BE2C (cell line): ENCODE measurements at places on chromosomes 13 and 19.

DNA sequence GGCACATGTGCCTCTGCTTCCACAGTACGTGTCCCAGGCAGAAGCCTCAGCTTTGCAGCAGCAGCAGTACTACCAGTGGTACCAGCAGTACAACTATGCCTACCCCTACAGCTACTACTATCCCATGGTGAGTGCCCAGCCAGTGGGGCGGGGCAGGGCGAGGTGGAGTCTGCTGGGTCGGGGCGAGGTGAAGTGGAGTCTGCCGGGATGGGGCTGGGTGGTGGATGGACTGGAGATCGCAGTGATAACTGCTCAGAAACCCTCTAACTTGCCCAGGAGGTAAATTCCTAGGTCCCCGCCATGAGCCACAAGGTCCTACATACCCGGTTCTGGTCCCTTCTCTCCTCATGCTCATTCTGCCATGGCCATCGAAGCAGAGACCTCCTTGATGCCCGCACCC lies 3.6 kb downstream of the LENG8 start:
- no peak for DNase-seq

DNA sequence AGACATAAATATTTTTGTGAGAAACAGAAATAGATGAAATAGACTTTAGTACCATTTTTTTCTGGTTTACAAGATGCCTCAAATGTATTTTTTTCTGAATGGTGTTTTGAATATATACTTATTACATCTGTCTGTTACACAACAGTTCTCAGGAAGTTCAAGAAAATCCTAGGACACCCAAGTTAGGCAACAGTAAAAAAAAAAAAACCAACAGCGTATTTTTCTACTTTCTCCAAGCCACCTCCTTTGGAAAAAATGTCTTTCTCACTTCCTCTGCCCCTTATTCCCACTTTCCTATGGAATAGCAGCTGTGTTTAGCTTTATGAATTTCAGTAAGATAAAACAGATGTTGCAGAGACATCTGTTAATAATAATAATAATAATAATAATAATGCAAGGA lies 489.6 kb upstream of the KLF12 start:
- DNase-seq = no peak

- DNase-seq = no peak
These were observed 4.2 kb upstream of the TNNI3 start for GRCh38 chr19:55161571-55162322.

GRCh38 chr19:3710265-3710812 lies 2.2 kb downstream of the TJP3 start:
- no peak for DNase-seq

- no peak for DNase-seq
These were observed at the start of gene GSX1 for GRCh38 chr13:27792393-27793218. TSS of gene GSX1 (plus strand) at chr13:27792483. CDS start at chr13:27792691, 208 bp downstream.

GRCh38 chr13:71218960-71219359 lies 648.0 kb downstream of the DACH1 start:
- peak; percentile 19 for DNase-seq

GRCh38 chr19:20791806-20792205 lies 15.7 kb downstream of the ZNF66 start:
- DNase-seq = no peak

DNA sequence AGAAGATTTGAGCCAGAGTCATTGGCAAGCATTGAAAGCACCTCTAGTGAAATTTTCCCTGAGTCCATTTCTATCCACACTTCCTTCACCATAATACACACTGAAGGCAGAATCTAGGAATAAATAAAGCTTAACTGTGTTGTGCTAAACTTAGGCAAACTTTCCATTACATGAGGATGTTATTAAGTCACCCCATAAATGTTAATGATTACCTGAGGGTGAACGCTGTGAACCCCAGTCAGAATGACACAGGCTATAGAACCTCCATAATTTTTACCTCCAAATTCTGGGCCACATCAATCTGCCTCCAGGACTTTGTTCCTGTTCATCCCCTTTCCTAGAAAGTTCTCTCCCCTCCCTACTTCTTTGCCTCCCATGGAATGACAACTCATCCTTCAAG lies 71.0 kb downstream of the RAP2A start:
- no peak for DNase-seq

GRCh38 chr19:16359964-16360363 lies 35.3 kb downstream of the KLF2 start:
- DNase-seq = no peak

GRCh38 chr19:49930483-49931011 lies 1.2 kb upstream of the NUP62 start:
- peak; percentile 50 for DNase-seq

DNA sequence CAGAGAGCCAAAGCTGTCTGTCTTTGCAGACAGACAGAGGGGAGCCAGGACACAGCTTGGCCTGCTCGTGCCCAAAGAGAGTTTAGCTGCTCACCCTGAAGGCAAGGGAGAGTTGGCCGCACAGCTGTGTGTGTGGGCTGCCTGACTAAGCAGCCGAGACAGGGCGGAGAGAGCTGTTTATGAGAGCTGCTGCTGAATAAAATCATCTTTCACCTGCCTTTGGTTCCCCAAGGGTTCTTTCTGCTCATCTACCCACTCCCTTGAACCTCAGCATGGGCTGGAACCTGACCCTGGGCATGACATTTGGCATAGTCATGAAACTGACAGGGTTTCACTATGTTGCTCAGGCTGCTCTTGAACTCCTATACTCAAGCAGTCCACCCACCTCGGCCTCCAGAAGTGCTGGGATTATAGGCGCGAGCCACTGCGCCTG lies 98.2 kb downstream of the RBM26 start:
- no peak for DNase-seq

GRCh38 chr19:17075864-17076542 lies 426 bp downstream of the MYO9B start:
- peak; percentile 29 for DNase-seq

- no peak for DNase-seq
These were observed 15.0 kb downstream of the PPP5C start for GRCh38 chr19:46361915-46362314.

- no peak for DNase-seq
These were observed 36.6 kb upstream of the MEDAG start for GRCh38 chr13:30869491-30869890.

DNA sequence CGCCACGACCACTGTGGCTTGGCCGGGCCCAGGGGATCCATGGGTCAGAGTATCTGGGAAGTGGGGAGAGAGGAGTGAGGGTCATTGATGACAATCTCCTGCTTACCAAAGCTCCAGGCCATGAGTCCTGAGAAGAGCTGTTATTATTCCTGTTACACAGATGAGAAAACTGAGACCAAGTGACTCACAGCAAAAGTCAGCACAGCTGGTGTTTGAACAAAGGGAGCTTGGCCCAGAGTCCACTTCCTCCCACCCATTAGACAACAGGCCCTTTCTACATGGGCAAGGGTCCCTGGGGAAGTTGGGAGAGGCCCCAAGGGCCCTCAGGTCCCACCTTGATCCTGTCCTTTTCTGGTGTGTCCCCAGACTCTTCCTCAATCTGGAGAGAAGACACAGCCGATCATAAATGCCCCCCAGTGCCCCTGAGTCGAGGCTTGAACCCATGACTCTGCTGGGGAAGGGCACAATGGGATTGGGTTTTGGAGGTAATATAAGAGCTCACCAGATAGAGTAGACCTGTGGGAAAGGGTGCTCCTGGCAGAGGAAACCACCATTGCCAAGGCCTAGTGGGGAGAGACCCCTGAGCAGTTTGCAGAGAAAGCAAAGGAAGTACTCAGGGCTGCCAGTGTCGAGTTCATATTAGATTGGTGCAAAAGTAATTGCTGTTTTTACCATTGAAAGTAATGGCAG lies 6.8 kb downstream of the FUT6 start:
- no peak for DNase-seq

DNA sequence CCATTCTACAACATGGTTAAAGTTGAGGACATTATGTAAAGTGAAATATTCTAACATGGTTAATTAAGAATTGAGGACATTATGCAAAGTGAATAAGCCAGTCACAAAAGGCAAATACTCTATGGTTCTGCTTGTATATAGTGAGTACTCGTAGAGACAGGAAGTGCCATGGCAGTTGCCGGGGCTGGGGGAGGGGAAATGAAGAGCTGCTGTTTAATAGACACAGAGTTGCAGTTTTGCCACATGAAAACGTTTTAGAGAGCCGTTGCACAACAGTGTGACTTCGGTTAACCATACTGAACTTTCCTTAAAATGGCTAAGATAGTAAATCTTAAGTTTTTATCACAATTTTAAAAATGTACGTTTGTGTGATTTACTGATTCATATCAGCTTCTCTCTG lies 176.9 kb downstream of the SHISA2 start:
- DNase-seq = no peak

DNA sequence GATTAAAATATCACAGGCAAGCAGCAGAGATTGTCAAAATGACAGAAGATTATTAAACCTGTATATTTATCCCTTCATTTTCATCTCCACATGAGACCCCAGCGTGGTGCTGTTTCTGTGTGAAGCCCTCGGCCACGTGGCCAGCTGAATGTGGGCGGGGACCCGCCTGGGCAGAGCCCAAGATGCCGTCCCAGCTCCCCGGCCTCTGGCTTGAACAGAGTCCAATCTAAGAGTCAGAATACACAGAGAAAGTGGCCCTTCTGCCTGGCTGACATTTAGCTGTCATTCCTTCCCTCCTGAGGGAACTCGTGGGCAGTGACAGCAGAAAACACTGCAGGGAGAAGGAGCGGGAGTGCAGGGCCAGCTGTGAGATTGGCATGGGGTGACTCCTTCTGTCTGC lies 34.9 kb upstream of the UQCRFS1 start:
- peak; percentile 23 for DNase-seq

GRCh38 chr13:75357576-75358289 lies 124.2 kb downstream of the TBC1D4 start:
- DNase-seq = peak; percentile 63

DNA sequence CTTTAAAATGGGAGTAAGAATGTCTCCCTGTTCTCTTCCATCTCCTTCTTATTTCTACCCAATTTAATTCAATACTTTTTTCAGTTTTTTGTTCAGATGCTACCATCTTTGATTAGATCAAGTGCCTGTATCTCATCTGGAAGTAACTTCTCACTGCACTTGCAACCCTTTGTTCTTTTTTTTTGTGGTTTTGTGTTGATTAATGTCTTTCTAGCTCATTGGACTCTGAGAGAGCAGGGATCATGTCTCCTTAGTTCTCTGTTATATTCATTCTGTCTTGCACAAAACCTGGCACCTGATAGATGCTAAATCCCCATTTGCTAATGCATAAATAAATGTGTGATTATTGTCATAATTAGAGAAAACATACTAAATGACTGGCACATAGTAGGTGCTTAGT lies 834 bp upstream of the ITGBL1 start:
- DNase-seq = no peak

GRCh38 chr13:59157181-59157580 lies 1006.5 kb downstream of the DIAPH3 start:
- DNase-seq = no peak

GRCh38 chr19:18416778-18417249 lies 2.4 kb upstream of the SSBP4 start:
- peak; percentile 89 for DNase-seq

- no peak for DNase-seq
These were observed 1.3 kb downstream of the ADPRHL1 start for GRCh38 chr13:113451951-113452421.

DNA sequence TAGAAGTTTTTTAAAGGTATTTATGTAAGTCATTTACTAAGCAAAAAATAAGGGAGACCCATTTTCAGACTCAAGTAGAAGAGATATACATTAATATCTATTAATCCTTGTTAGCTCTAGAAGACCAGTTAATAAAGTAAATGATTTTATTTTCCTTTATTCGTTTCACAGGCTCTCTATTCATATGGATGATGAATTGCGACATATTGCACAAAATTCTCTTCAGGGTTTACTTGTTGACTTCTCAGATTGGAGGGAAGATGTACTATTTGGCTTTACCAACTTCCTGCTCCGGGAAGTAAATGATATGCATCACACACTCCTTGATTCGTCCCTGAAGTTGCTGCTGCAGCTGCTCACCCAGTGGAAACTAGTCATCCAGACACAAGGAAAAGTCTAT lies 139.3 kb downstream of the FRY start:
- DNase-seq = no peak

GRCh38 chr13:40503011-40503410 lies 163.4 kb downstream of the FOXO1 start:
- no peak for DNase-seq

DNA sequence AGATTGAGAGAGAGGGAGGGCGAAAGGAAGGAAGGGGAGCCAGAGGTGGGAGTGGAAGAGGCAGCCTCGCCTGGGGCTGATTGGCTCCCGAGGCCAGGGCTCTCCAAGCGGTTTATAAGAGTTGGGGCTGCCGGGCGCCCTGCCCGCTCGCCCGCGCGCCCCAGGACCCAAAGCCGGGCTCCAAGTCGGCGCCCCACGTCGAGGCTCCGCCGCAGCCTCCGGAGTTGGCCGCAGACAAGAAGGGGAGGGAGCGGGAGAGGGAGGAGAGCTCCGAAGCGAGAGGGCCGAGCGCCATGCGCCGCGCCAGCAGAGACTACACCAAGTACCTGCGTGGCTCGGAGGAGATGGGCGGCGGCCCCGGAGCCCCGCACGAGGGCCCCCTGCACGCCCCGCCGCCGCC lies at the start of gene TNFSF11:
Gene TNFSF11 (plus strand): TSS at position 142 of the 400 bp plus-strand sequence. CDS start 152 bp downstream, at position 294.
- no peak for DNase-seq

DNA sequence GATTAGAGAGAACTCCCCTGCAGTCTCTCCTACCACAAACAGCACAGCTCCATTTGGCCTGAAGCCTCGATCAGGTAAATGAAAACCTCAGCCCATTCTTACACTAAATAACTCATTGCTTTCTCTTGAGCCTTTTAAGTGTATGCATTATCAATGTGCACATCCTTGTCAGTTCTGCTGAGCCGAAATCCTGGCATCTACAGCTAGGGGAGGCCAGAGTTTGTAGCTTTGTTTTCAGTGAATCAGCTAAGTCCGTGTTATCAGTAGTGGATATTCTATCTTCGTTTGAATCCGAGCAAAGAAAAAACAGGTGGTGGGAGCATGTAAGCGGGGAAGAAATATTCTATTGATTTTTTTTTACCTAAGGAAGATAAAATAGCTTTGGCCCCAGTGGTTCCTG lies 84.4 kb downstream of the ESD start:
- DNase-seq = no peak

DNA sequence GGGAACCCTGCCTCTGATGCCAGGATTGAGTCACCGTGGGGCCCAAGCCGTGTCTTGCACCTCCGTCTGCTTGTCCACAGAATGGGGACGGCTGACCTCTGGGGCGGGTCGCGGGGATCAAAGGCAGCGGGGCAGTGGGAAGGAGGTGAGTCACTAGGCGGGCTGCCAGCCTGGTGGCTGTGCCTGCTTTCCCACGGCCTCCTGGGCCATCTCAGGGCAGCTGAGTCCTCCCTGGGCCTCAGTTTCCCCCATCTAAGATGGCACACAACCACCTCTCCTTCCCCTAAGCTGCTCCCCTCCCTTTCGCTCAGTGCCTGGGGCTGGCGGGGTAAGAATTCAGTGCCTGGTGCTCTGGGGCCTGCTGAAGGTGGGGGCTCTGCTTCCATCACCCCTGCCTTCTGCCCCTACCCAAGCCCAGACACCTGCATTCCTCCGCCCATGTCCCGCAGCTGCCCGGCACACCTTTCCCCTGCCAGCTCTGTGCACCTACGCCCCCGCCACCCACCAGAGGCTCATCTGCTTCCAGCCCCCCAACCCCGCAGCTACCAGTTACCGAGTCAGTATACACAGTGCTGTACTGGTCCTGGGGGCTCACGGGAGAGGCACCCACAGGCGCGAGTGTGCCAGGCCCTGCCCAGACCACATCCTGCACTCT lies 3.5 kb downstream of the MKNK2 start:
- no peak for DNase-seq

GRCh38 chr19:28425046-28425931 lies 787.7 kb downstream of the UQCRFS1 start:
- DNase-seq = no peak
